ENCODE measurements at places on chromosomes 7 and 10.
A peak's percentile ranks its signal among the peaks of the same experiment; 100 is the strongest.

GRCh38 chr10:80323311-80323710, 33.2 kb downstream of the DYDC1 start:
- DNase-seq = no peak

GRCh38 chr7:130063036-130063435, 7.3 kb upstream of the KLHDC10 start:
- DNase-seq = peak; percentile 74

DNA sequence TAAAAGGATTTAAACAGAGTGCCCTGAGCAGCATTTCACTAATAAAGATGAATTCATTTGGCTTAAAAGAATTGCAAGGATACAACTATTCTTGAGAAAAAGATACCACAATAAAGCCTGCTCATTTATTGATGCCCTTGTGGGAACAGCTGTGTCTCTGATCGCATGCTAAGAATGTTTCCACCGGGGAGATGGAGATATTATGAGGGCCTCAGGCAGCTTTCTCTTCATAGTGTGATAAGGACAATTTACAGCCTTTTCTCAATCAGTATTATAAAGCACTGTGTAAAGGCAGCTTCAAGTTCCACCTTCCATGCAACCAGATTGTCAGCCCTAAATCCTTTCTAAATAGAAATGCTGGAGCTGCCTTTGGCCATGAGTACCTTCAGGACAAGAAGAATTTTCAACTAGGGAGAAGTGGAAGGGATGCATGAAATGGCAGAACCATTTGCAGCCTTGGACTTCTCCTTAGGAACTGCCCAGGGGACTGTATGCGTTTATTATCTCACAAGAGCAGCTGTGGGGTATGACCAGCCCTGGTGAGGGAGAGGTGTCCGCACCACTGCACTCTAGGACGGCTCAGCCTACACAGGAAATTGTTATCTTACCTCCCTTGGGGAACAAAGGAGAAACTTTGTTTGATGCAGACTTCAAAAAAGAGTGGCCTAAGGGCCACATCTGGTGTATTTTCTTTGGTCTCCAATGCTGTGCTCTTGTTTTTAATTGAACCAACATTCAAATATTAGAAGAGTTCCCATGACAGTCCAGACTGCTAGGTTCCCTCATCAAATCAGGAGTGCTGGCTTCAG, 116.9 kb upstream of the PCGF5 start:
- no peak for DNase-seq

- DNase-seq = no peak
Observed at GRCh38 chr7:18498341-18498740, 2.8 kb downstream of the HDAC9 start.

- no peak for DNase-seq
Observed at GRCh38 chr7:55483046-55483445, 89.3 kb downstream of the VOPP1 start.

DNA sequence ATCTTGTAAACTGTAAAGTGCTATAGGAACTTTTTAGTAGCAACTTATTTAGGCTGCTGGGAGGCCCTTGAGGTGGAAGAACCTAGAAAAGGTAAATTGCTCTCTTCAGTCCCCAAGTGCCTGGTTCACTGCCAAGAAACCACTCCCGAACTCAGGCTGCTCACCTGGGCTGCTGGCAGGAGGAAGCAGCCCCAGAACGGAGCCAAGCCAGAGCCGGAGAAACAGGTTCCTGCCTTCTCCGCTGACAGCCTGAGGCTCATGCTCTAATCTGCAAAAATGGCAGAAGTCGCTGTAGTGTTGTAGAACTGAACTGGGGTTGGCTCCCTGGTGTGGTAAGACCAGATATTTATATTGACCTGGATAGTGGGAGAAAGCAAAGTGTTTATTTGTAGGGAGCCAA, 136.0 kb downstream of the CUL2 start:
- no peak for DNase-seq

DNA sequence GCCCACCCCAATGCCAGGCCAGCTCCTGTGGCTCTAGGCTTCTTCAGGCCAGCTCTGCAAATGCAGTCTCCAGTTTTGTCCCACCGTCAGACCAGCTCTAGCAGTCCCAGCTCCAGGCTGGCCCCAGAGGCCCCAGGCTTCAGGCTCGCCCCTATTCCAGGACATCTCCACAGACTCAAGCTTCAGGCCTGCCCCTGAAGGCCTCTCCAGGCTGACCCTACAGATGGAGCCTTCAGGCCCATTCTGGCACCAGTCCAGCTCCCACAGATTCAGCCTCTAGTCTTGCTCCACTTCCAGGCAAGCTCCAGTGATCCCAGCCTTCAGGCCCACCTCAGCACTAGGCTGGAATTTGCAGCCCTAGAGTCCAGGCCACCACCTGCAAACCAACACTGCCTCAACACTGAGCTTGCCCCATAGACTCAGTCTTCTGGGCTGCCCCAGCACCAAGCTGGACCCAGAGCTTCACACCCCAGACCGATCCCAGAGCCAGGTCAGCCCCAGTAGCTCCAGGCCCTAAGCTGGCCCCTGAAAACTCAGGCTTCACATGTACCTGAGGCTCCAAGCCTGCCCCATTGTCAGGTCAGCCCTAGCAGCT, 170.2 kb downstream of the ITGB1 start:
- DNase-seq = no peak

DNA sequence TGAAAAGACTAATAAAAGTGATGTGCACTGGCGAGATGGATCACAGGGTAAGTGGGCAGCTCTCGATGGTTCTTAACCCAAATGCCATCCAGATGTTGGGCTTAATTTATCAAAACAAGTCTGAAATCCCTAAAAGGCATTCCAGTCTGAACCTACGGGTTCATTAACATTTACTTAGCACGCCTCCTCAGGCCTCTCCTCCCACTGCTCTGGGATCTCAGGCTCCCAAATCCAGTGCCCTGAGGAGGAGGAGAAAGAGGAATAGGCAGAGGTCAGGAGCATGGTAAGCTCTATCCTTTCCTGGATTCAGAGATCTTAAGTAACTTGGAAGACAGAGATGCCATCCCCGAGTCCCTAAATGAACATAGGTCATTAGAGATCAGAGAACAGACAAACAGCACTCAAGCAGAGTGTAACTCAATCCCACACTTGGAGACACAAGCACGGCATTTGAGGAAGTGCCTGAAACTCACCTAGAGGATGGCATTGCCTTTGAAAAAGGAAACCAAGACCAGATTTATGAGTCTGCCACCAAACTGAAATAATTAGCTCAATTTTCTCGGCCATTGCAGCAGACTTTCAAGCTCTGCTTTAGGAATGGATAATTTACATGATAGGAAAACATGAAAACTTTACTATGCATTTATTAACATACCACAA, 140.9 kb downstream of the CXCL12 start:
- DNase-seq = no peak

GRCh38 chr7:152851881-152852417, 92.4 kb downstream of the ACTR3B start:
- no peak for DNase-seq

DNA sequence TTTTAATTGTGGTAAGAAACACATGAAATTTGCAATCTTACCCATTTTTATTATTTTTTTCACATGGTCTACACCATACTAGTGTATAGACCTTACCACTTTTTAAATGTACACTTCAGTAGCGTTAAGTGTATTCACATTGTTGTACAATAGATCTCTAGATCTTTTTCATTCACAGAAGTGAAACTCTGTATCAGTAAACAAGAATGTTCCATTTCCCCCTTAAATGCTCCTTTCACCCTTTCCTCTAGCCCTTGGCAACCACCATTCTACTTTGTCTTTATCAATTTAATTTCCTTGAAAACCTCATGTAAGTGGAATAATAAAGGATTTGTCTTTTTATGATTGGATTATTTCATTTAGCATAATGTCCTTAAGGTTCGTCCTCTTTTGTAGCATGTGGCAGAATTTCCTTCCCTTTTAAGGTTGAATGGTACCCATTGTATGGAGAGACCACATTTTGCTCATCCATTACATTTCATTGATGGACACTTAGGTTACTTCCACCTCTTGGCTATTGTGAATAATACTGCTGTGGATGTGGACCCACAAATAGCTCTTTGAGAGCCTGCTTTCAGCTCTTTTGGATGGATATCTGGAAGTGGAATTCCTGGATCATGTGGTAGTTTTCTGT, 45.7 kb downstream of the SNX10 start:
- no peak for DNase-seq

- DNase-seq = peak; percentile 37
Observed at GRCh38 chr7:26293569-26294308, 2.1 kb downstream of the SNX10 start.

GRCh38 chr7:94907026-94907810, at the start of gene PPP1R9A:
Gene PPP1R9A (plus strand): TSS chr7:94907594. CDS start chr7:94910114, 2,520 bp downstream.
- no peak for DNase-seq

DNA sequence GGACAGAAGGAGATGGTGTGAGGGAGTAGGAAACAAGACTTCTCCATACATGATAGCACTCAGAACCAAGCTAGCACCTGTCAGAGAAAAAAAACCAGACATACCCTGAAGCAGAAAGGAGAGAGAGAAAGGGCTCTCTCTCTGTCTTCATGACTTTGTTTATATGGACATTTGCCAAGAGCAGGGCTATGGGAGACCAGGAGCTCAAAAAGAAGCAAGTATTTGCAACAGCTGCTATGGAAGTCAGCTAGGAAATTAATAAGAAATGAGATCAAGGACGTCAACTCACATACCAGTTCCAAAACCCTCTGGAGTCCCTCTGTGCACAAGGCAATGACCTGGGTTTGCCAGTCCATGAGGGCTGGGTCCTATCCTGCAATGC, 111.6 kb downstream of the SGMS1 start:
- DNase-seq = no peak

- no peak for DNase-seq
Observed at GRCh38 chr7:105438847-105439173, 50.1 kb upstream of the SRPK2 start.

- no peak for DNase-seq
Observed at GRCh38 chr7:108525327-108525984, 479 bp downstream of the PNPLA8 start.

- no peak for DNase-seq
Observed at GRCh38 chr7:69739190-69739589, 140.9 kb downstream of the AUTS2 start.

DNA sequence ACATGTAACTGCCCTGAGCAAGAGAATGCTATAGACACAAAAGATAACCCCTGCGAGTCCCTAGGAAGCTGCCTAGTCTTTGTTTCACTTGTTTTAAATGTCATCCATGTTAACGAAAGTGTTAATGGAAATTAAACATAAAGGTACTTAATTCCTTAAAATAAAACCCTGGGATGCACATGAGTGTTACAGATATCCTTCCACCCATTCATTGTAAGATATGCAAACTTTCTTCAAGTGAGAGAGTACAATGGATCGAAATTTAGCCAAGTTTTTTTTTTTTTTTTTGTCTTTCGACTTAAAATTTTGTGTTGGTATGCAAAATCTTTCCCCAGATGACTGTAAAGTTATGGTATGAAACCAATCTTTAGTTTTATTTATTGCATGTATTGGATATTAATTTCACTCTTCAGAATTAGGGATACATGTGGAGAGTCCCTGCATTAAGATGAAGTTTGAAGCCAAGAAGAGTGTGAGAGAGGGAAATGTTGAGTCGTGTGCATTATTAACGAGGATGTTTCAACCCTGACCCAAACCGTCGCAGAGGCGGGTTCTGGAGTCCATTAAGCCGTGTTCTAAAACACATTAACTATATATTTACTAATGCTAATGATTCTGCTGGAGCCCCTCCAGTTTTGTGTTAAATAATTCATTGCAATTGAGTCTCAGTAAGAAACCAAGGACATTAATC, 1.6 kb downstream of the CDK14 start:
- DNase-seq = no peak

- no peak for DNase-seq
Observed at GRCh38 chr7:67484244-67484751, 487.7 kb downstream of the TYW1 start.

DNA sequence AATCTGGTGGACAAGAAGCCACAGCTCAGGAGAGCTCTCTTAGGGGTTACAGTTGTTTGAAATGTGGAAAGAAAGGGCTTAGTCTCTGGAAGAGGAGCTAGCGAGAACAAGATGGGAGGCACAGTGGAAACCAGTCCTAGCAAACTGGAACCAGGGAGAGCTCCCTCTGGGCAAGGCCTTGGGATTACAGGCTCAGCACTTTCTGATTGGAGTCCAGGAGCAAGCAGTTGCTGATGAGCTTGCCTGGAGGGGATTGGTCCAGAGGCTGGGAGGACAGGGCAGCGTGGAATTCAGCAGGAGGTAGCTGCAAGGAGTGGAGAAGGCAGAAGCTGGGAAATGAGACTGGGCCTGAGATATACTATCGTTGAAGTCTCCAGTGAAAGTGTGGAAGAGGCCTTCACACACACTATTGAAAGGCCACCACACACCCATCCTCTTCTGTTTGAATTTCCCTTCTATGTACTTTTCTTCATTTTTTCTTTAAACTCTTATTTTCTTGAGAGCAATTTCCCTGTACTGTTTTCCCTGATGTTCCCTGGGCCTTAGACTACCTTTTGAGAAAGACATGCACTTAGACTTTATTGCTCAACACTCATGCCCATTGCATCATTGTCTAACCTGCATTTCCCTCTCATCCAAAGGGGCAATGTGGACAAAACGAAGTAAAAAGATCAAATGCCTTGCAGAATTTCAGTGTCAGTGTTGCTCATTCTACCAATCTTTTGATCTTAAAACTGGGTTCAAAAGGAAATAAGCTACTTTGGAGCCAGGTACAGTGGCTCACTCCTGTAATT, 57.8 kb upstream of the LANCL2 start:
- no peak for DNase-seq

DNA sequence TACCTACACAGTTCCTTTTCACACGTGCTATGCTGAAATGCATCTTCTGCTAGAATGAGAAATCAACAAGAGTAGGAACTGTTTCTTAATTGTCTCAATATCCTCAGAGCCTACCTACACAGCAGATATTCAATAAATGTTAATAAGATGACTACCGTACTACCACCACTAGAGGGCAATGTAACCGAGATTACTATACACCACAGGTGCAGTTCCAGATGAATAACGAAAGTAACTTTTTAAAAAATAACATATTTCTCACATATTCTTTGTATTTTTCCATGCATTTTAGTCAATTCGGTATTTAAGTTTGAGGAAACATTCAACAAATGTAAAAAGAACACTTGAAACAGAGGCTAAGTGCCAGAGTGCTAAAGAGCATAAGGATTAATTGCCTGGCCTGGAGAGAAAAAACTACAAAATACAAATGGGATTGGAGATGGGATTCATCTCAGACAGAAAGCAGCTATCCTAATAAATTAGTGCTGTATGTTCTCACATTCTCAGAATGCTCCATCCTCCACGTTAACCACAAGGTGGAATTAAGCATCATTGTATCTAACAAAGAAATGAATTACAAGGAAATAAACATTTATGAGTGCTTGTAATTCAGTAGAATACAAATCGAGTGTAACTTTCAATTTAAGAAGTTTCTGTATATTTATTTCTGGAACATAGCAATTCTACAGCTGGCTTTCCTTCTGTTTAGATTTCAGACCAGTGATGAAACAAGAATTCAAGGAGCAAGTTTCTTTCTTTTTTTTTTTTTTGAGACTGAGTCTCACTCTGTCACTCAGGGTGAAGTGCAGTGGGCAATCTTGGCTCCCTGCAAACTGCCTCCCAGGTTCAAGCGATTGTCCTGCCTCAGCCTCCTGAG, 20.3 kb upstream of the HECTD2 start:
- DNase-seq = no peak

- DNase-seq = peak; percentile 91
Observed at GRCh38 chr7:1940402-1940786, 270.3 kb downstream of the ELFN1 start.

- DNase-seq = no peak
Observed at GRCh38 chr7:152355474-152356057, 80.2 kb downstream of the KMT2C start.

Data from activated naive CD8-positive, alpha-beta T cell treated with anti-CD3 and anti-CD28 coated beads, Interleukin-2, amount 10 ng/mL, durations not matched to agents 7 days and 5 days (primary cell).